ENCODE measurements at places on chromosomes 3 and 15.

- DNase-seq, result no peak
Observed at GRCh38 chr3:194328053-194328657, 23.0 kb downstream of the CPN2 start.

GRCh38 chr15:68328443-68328842, 50.9 kb downstream of the FEM1B start:
- no peak for DNase-seq

DNA sequence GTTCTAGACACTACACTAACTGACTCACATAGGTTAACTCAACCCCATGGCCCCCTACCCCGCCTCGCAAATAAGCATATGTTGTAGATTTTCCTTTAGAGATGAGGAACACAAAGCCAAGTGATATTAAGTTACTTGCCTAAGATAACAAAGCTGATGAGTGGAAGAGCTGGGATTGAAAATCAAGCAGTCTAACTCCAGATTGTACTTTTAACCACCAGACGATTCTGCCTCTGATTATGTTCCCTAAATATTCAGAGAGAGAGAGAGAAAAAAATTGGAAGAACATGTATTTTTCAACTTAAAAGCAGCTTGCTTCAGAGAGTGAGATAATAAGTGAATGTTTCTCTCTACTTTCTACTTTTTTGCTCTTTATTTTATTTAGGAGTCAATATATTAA, 66.9 kb upstream of the THBS1 start:
- no peak for DNase-seq

- no peak for DNase-seq
Observed at GRCh38 chr15:71323082-71323481, 207.8 kb downstream of the THSD4 start.

- no peak for DNase-seq
Observed at GRCh38 chr3:41882956-41883355, 78.9 kb downstream of the ULK4 start.

DNA sequence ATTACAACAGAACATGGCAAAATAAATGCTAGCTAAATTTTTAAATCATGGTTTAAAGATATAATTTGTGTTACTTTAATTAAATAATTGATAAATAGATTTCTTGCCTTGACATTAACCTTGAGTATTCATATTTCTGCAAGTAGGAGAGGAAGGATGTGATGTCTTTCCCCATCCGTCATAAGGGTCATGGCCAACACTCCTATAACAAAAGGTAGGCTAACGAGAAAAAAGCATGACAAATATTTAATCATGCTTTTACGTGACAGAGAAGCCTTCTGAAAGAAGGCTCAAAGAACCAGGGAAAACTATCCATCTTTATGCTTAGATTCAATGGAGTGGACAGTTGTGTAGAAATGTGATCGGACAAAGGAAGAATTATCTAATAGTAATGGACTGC, 135.2 kb downstream of the SERPINI1 start:
- DNase-seq, result no peak

GRCh38 chr3:36397841-36398240, 17.5 kb downstream of the STAC start:
- no peak for DNase-seq

- no peak for DNase-seq
Observed at GRCh38 chr3:126342991-126343648, 14.1 kb downstream of the KLF15 start.

DNA sequence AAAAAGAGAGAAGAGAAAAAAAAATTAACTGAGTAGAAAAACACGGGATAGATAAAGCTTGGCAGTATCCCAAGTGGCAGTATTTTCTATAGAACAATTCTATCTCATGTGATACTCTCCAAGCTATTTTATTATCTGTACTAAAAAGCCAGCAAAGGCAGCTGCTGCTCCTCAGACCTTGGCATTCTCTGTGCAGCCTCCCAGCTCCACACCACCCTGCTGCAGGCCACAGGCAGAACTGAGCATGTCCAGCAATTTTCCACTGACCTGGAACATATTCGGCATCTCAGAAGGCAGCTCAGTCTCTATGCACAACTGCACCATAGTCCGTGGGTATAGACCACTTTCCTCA, 1161.4 kb downstream of the IGSF11 start:
- no peak for DNase-seq

GRCh38 chr3:192186498-192186897, 540.8 kb downstream of the FGF12 start:
- DNase-seq, result no peak

DNA sequence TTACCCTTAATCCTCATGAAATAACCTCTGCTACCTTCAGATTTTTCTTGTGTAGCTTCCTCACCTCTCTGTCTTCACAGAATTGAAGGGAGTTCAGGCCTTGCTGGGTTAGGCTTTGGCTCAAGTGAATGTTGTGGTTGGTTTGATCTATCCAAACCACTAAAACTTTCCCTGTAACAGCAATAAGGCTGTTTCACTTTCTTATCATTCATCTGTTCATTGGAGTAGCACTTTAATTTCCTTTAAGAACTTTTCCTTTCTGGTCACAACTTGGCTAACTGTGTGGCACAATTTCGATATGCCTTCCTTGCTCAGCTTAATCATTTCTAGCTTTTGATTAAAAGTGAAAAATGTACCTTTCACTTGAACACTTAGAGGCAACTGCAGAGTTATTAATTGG, 129.8 kb downstream of the NR1I2 start:
- DNase-seq, result no peak

- DNase-seq, result no peak
Observed at GRCh38 chr3:41064070-41064469, 135.2 kb upstream of the CTNNB1 start.

- no peak for DNase-seq
Observed at GRCh38 chr3:131217296-131217741, 164.3 kb upstream of the NUDT16 start.

DNA sequence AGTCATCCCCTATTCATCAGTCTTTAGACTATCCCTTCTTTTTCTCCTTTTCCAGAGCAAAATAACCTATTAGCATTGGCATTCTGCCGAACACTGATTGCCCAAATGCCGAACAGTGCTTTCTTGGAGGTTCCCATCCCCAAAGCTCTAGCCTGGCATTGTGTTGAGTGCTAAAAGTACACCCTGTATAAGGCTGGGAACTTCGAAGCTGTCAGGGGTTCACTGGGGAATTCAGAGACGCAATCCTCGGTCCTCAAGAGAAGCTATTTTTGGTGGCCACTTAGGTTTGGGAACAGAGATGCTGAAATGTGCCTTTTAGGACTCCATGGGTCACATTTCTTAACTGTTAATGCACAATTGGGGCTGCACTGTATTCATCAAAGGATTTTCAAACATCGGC, 8.4 kb downstream of the FRMD5 start:
- no peak for DNase-seq

DNA sequence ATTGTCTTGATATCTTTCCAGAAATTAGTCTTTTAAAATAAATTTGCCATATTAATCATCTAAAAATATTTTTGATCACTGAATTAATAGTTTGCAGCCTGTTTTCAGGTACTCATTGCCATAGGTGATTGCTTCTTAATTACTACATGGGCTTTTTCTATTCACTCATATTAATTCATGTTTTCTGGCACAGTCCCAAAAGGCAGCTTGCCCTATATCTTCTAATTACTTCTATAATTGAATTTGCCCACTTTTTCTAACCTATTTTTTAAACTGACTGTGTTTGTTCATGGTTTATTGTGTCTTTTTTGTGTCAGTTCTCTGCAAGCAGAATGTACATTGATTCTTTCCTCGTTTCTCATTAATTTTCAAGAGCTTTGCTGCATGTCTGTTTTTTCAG, 85.7 kb upstream of the SOX2 start:
- DNase-seq, result no peak

- DNase-seq, result no peak
Observed at GRCh38 chr15:85397151-85397550, 16.7 kb downstream of the AKAP13 start.

DNA sequence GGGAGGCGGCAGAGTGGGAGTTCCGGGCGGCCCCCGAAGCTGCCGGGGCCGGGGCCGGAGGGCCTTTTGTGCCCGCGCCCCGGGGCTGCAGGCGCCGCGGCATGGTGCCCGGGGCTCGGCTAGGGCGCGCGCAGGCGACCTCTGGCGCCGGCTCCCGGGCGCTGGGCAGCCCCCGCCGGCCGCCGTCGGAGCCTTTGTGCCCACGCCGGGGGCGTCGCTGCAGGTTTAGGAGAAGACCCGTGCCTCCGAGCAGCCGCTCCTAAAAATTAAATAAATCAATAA, 299 bp downstream of the PAQR9 start:
- no peak for DNase-seq

DNA sequence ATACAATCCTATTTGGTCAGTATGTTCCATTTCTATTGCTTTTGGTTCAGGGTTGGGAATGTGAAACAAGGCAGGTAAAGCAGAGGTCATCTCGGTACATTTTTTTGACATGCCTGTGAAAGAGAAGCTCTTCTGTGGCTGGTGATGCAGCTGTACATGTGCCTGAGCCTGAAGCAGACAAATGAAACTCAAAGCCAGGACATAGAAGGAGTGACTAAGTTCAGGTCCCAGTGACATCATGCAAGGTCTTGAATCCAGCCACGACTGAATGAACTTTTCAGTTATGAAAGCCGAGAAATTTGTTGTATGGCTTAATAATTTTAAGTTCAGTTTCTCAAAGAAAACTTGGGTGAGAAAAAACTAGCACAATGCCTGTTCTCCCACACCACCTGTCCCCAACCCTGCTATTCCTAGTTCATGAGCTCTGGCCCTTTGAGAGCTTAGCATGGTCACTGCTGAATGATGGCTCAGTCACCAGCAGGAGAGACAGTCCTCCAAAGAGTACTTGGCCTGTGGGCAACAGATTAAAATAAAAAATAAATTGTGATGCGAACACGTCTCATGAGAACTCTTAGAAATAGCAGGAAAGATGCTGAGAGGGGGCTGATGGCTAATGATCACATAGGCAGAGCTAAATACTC, 600.2 kb upstream of the GRM7 start:
- DNase-seq, result no peak
